ENCODE measurements at places on chromosomes 11 and 22.

DNA sequence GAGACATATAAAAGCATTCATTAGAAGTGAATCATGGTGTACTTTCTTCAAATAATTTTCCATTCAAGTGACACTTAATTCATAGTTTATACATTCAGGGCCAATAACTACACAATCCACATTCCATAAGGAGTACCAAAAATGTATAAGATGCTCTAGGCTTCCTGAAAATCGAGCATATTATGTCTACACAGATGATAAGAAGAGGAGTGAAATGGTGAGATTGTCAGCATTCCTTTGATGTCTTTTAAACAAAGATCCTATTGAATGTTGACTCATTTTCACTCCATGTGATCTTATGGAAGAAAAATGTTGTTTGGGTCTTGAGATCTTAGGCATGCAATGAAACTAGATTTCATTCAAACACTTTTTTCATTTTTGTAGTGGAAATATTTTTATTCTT, 843.2 kb downstream of the KCNA4 start:
- no peak for DNase-seq

GRCh38 chr11:73412308-73412707, 36.1 kb downstream of the RELT start:
- DNase-seq = no peak

- no peak for DNase-seq
These were observed 934.9 kb downstream of the BRD1 start for GRCh38 chr22:48892578-48893287.

DNA sequence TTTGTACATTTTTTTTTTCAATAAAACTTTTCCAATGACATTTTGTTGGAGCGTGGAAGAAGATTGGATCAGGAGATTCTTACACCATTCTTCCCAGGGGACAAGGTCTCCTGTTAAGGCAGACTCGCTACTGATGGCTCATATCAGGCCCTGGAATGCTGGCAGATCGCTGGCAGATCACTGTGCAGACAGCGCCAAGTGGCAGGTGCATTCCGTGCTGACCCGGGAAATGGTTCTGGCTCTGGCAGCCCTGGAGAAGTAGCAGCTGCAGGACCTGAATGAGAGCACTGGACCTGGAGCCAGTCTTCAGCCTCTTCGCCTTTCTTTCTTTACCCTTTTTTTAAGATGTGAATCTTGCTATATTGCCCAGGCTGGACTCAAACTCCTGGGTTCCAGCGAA, 10.7 kb downstream of the SERPINH1 start:
- DNase-seq = no peak
